Hair follicle dermal papilla cell (primary cell): ENCODE measurements at places on chromosomes 2 and 18. TPM values are rescaled to one million over a fixed set of nuclear protein-coding genes. Genes with fewer than 3 reads are reported as not detected.

CHRNA1 gene
- total RNA-seq = 0.16 TPM in 1 of 2 replicates, not detected in the other

HYCC2 gene
- 10.9 and 15.9 TPM in 2 replicates for total RNA-seq

CDH7 gene
- total RNA-seq = not detected in 2 replicates

SLC5A7 gene
- total RNA-seq = not detected in 2 replicates

CCDC141 gene
- not detected in 2 replicates for total RNA-seq

STON1 gene
- 9.6 and 19.3 TPM in 2 replicates for total RNA-seq

PAX3 gene
- 5.8 and 8.1 TPM in 2 replicates for total RNA-seq

ZNF521 gene
- 70.4 and 94.4 TPM in 2 replicates for total RNA-seq

OSR1 gene
- 74.8 and 95.0 TPM in 2 replicates for total RNA-seq

IL18RAP gene
- total RNA-seq = not detected in 2 replicates

ABCG5 gene
- total RNA-seq = not detected in 2 replicates

SYT4 gene
- not detected in 2 replicates for total RNA-seq

REG3G gene
- total RNA-seq = not detected in 2 replicates

DYNAP gene
- total RNA-seq = not detected in 2 replicates

NOSTRIN gene
- 0.12 and 0.16 TPM in 2 replicates for total RNA-seq

HOXD12 gene
- not detected in 2 replicates for total RNA-seq

DCC gene
- total RNA-seq = under 0.01 and 0.16 TPM in 2 replicates

CAVIN2 gene
- 1.9 TPM in 2 replicates for total RNA-seq

PRSS56 gene
- total RNA-seq = not detected in 2 replicates

MBP gene
- 13.2 and 21.9 TPM in 2 replicates for total RNA-seq

SLC39A10 gene
- 34.1 and 39.3 TPM in 2 replicates for total RNA-seq

TCF23 gene
- not detected in 2 replicates for total RNA-seq

CNTNAP5 gene
- 0.12 and 0.16 TPM in 2 replicates for total RNA-seq

ADD2 gene
- total RNA-seq = 0.32 TPM in 1 of 2 replicates, not detected in the other

MAPK4 gene
- not detected in 2 replicates for total RNA-seq

B3GNT7 gene
- total RNA-seq = 0.12 and 0.65 TPM in 2 replicates

DPYSL5 gene
- not detected in 2 replicates for total RNA-seq

GNAL gene
- 0.85 and 1.3 TPM in 2 replicates for total RNA-seq
